SIG-M5 (cell line): ENCODE measurements at places on chromosomes 7 and 10.

GRCh38 chr10:59741048-59741447 lies 12.2 kb downstream of the MRLN start:
- no peak for DNase-seq

DNA sequence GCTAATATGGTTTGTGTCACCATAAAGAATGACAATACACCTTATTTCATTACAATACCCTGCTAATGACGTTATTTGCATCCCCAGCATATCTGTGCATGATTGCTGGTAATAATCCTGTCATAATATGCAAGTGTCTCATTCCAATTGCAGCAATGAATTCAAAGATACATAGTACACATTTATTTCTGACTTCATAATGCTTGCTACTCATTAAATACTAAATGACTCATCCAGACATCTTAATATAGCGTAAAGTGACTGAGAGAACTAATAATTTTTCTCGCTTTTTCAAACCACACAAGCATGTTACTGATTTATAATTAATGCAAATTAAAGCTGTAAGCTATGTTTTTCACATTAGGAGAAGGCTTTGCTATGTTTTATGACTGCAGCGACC lies 234.7 kb upstream of the MDFIC start:
- no peak for DNase-seq

DNA sequence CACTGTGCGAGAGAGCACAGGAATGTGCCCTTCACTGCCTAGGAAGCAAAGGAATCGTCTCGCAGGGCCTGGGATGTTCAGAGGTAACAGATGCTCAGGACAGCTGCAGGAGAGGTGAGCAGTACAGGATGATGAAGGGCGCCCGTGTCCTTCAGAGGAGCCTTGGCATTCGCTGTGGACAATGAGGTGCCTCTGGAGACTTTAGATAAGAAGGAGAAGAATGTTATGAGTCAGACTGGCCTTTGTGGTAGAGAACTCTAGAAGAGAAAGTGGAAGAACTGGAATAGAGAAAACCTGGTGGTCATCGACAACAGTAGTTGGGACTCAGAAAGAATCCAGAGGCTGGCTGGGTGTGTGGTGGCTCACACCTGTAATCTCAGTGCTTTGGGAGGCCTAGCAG lies 64.4 kb upstream of the LEP start:
- no peak for DNase-seq

- DNase-seq = no peak
Measured at GRCh38 chr10:100570506-100570905, 34.8 kb downstream of the HIF1AN start.

DNA sequence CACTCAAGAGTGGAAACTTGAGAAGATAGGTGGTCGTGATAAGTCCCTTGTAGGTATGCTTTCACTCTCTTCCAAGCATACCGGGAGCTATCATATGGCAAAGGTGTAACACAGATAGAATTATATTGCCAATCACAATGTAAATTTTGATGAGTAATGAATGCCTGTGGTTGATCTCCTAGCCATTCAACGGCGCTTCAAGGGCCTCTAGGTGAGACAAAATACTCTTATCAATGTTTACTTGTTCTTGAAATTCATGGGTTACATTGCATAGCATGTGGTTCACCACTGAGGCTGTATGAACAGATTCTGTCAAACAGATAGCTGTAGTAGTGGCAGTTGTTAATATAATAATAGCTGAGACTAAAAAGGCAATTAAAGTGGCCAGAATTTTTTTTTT lies 82.4 kb downstream of the THSD7A start:
- no peak for DNase-seq

GRCh38 chr7:33706771-33707200 lies 198.6 kb upstream of the BMPER start:
- no peak for DNase-seq

DNA sequence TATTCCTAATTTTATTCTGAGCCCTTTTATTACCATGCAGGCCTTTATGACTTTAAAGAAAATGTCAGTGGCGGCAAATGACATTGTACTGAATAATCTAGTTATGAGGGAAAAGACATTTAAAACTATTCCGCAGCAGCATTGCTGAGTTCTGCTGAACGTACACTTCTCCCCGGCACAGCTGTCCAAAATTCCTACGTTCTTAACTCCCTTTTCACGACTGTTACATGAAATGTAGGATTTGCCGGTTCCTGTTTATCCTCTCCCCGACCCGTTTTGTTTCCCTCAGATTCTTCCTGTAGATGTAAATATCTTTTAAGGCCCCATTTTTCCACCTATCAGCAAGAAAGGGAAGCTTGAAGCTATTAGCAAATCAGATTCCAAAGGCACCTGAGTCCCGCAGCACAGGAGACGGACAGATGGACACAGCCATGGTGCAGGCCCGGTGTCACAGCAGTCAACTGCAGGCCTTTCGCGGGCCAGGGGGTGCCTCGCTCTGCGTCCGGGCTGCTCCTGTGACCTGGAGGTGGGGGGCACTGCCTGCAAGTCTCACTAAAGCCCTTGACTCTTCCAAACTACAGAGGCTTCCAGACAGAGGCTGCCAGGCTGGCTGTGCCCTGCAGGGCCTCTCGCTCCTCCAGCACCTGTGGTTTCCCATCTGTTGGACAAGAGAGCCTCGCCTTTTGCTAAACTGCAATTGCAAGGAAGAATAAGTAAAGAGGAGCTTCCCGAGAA lies 485.0 kb upstream of the MGMT start:
- no peak for DNase-seq

- no peak for DNase-seq
Measured at GRCh38 chr10:13809427-13809826, 222.7 kb downstream of the PRPF18 start.

DNA sequence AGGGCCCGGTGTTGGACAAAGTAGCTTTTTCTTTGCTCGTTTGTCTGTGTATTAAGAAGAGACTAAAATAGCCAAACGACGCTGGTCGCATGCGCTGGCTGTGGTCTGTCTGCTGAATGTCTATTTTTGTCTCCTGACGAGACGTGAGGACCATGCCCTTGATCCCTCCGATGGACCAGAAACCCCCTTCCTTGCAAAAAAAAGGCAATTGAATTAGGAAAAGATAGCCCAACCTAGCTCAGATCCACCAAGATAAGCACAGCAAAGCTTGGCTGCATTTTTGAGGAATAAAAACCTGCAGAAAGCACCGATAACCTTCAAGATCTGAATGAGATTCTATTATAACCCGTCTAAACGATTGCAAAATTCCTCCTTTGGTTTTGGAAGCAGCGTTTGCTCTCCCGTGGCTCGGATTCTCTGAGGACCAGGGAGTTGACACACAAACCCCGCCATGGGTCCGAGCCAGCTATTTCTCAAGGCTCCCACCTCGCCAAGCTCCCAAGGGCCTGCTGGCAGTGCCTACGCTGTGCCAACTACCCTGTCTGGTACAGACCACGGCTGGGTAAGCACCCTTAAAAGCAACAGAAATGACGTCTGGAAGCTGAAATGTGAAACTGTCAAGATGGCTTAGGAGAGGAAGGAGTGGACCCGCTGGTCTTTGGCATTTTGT lies 17.7 kb upstream of the TTYH3 start:
- DNase-seq = no peak

DNA sequence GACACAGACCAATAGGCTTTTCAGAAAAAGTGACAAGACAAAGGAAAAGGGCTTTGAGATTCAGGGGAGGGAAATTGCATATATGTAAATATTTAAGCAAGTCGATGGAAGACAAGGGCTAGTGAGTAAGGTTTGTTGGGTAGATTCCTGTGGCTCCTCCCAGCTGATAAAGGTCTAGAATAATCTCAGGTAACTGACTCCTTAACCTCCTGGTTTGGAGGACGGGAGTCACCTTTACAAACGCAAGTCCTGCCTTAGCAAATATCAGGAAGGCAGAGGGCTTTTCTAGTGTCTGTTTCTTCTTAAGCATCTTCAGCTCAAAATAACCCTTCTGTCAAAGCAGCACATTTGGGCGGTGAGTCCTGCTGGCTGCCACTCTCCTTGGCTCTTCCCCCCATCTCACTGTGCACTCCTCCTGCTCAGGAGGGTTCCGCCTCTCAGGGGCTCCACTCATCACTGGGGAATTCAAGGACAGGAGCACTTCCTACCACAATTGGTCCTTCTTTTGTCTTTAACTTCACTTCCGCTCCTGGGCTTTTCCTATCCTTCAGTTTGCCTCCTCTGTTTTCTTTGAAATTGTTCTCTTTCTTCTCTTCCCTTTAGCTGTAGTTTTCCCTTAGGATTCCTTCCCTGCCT lies 496.3 kb upstream of the KLF6 start:
- DNase-seq = no peak

- no peak for DNase-seq
Measured at GRCh38 chr10:118963933-118964332, 65.6 kb upstream of the NANOS1 start.

GRCh38 chr10:82477776-82478175 lies 602.8 kb downstream of the NRG3 start:
- DNase-seq = no peak

- DNase-seq = no peak
Measured at GRCh38 chr7:98565103-98565502, 52.0 kb upstream of the NPTX2 start.

- DNase-seq = no peak
Measured at GRCh38 chr10:69750725-69751124, 51.0 kb upstream of the COL13A1 start.

- no peak for DNase-seq
Measured at GRCh38 chr7:2927592-2927991, 83.5 kb upstream of the GNA12 start.

- no peak for DNase-seq
Measured at GRCh38 chr7:30406664-30407425, 71.7 kb downstream of the NOD1 start.

DNA sequence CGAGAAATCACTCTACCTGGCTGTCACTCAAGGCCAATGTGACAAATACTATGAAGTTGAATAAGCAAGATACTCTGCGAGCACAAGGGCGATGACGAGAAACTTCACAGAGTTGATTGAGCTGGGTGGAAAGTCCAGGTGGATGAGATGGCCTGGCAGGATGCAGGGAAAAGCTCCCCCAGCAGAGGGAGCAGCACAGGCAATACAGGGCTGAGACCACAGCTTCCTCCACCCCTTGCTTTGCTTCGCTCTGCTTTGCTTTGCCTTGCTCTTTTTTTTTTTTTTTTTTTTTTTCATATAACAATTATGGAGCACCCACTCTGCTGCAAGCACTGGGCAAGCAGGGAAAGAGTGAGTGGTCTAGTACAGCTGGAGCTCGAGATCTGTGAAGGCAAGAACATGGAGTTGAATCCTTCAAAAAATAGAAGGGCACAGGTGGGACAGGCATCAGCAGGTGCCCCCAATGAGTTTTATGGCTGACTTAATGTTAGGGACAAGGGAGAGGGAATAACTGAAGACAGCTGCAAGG lies 88.3 kb downstream of the CABCOCO1 start:
- DNase-seq = no peak

DNA sequence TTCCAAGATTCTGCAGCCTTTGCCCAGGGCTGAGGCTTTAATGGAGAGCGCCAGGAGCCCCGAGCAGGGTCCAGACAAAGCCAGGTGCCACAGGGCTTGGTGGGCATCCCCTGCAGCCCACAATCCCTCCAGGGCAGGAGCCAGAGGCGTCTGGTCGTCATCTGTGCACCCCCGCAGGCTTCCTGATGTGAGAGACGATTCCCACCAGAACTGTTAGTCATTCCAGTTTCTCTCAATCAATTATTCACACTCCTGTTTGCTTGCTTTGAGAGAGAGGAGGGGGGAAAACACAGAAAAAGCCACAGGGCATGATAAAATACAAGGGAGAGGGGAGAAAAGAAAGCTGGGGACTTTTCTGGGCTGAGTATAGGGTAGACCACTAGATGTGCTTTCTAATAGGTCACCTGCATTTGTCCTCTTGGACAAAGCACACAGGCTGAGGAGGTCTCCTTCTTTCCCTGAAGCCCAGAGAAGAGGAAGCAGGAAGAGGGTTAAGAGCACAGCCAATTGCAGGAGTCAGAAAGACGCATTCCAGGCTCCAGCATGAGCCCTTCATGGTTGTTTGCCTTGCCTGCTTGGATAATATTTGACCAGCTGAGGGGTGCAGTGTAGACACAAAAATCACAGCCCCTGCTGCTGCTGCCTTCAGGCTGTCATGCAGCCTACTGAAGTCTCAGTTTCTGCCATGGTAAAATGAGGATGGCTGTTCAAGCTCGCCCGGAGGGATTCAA lies 194.4 kb downstream of the PLXNA4 start:
- DNase-seq = no peak

DNA sequence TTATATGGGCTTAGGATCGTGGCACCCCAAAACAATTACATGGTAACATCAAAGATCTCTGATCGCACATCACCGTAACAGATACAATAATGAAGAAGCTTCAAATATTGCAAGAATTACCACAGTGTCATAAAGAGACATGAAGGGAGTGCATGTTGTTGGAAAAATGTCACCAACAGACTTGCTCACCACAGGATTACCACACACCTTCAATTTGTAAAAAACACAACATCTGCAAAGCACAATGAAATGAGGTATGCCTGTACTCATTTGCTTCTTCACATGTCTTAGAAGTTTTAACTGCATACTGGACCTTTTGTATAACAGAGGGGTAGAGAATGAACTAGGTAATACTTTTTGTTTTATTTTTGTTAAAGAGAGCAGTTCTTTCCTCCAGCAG lies 96.6 kb downstream of the TPST1 start:
- DNase-seq = no peak

GRCh38 chr10:129645487-129645886 lies 178.4 kb downstream of the MGMT start:
- no peak for DNase-seq

DNA sequence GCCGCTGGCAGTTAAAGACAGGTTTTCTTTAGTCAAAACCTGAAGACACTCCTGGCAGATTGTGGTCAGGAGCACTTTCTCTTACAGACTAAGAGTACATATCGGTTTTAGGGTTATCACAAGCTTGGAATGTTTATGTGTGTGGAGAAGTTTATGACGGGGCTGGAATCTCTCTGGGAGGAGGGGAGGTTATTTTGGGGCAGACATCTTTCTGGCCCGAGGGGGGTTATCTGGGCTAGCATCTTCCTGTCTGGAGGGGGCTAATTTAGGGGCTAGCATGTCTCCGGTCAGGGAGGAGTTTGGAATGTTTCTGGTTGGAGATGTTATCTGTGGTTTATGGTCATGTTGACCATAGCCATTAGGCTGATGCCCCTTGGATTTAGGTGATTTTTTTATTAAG lies 141.2 kb upstream of the KIF5B start:
- no peak for DNase-seq

DNA sequence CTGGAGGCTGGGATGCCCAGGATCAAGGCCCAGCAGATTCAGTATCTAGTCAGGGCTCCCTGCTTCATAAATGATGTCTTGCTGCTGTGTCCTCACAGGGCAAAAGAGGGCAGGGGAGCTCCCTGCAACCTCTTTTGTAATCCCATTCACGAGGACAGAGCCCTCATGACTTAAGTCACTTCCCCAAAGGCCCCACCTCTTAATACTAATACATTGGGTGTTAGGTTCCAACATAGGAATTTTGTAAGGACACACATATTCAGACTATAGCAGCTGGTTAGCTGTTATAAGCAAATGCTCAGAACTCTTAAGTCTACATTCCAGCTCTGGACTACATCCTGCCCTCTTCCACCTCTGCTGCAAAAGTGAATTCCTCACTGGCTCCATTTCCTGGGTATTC lies 63.0 kb downstream of the VOPP1 start:
- no peak for DNase-seq
